AG04449 (cell line): ENCODE measurements at places on chromosomes 12 and 14.

GRCh38 chr12:59677857-59678256 is 82.0 kb downstream of the SLC16A7 start:
- no peak for DNase-seq

GRCh38 chr12:106791531-106791930 is 17.0 kb downstream of the RIC8B start:
- DNase-seq: no peak

GRCh38 chr12:79552192-79552591 is 138.6 kb downstream of the PAWR start:
- DNase-seq: no peak

- DNase-seq: no peak
Measured at GRCh38 chr14:29868000-29868399, 59.6 kb downstream of the PRKD1 start.

DNA sequence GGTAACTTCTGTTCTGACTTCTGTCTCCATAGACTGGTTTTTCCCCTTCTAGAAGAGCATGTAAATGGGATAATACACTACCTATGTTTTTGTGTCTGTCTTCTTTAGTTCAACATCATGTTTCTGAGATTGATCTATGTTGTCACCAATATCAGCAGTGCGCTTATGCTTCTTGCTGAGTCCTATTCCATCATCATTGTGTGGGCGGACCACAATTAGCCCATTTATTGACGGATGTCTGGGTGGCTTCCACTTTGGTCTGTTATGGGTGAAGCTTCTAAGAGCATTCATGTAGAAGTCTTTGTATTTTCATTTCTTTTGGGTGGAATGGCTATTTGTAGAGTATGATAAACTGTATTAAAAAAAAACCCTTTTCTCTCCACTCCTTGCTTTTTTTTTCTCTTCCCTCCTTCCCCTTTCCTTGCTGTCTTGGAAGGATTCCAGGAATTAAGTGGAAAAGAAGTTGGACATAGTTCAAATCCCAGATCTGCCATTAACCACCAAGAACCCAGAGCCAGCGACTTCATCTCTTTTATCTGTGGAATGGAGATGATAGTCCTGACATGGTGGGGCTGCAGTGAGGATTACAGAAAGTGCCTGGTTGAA is 7.0 kb upstream of the SERPINA1 start:
- DNase-seq: no peak
